ENCODE measurements at places on chromosomes 5 and 9.

DNA sequence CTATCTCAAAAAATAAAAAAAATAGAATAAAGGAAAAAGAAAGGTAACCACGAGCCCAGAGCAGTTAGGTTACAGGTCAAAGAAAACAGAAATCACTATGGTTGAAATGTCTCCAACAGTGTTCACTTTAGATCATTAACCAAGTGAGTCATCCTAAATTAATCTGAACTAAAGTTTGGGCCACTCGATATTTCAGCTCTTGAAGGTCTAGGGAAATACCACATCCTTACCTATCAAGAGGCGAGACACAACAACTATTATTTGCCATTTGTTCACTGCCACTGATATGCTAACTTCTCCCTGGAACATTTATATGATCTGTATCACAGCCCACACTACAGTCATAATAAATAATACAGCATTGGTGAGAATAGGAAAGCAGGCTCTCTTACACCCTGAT, 111.3 kb upstream of the NR5A1 start:
- DNase-seq = no peak

DNA sequence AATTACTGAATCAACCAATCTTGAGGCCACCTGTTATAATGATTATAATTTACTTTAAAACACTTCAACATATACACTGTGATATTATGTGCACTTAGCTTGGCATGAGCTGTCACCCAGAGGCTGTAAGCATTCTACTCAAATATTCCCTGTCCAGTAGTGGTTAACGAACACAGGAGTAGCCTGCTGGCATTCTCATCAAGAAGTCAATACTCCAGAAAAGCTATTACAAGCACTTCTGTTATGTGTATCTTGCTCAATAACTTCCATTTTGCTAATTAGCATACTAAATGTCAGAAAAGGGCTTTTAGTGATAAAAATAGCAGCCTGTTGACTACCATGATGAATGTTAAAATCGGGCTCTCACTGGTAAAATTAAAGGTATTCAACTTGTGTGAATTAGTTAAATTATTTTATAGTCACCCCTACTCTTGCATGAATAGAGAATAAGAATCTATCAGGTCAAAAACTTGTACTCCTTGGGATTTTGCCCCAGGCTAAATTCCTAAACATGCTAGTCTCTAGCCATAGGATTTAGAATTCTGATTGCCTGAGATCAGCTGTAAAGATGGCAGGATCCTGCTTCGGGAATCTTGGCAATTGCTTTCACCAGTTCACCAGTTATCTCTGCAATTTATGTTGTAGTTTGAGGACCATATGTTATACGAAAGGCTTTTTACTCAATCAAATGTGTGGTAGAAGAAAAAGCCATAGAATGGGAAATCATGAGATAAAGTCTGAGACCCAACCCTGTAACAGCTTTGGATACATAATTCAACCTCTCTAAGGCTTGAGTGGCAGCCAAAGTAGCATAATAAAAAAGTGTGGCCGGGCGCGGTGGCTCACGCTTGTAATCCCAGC, 43.4 kb upstream of the PAM start:
- DNase-seq = no peak

GRCh38 chr5:109487753-109488420, 78.1 kb upstream of the PJA2 start:
- DNase-seq = no peak

DNA sequence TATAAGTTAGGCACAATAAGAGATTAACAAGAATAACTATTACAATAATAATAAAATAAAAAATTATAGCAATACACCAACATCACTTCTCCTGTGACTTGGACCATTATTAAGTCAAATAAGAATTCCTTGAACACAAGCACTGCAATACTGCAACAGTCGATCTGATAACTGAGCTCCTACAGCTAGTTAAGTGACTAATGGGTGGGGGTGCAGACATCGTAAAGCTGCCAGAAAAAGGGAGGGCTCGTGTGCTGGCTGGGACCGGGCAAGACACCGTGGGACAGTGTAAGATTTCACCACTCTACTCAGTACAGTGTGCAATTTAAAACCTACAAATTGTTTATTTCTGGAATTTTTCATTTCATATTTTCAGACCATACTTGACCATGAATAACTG, 78.8 kb downstream of the SNX24 start:
- DNase-seq = no peak

DNA sequence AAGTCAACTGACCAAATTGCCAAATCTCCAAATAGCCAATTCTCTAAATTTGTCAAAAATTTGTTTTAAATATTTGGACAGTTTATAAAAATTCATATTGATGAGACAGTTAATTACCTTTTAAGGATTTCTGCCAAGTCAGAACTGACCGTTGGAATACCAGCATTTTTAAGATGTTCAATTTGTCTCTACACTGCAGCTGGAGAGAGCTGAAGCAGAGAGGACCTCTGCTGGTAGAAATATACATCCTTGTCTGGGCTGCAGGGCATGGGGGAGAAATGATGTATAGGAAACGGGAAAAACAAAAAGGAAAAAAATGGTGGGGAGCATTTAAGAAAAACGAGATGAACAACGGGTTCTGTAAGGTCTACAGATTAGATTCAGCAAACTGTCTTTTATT, 16.8 kb downstream of the NR6A1 start:
- no peak for DNase-seq

DNA sequence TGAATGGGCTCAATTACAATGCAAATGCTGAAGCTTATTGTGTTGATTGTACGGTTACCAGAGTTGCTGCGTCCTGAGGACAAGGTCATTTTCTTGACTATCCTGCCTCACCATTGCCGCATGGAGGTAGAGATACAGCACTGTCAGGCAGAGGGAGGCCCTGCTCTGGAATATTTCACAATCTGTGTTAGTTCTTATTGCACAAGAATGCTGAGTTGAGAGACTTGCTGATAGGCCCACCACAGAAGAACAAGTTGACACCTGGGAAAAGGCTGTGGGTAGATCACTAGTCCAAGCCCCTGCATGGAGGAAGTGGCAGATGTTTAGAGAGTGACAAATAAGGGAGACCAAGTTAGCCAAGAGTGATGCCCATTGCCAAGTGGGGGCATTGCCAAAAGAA, 344.5 kb upstream of the ITGA1 start:
- no peak for DNase-seq

DNA sequence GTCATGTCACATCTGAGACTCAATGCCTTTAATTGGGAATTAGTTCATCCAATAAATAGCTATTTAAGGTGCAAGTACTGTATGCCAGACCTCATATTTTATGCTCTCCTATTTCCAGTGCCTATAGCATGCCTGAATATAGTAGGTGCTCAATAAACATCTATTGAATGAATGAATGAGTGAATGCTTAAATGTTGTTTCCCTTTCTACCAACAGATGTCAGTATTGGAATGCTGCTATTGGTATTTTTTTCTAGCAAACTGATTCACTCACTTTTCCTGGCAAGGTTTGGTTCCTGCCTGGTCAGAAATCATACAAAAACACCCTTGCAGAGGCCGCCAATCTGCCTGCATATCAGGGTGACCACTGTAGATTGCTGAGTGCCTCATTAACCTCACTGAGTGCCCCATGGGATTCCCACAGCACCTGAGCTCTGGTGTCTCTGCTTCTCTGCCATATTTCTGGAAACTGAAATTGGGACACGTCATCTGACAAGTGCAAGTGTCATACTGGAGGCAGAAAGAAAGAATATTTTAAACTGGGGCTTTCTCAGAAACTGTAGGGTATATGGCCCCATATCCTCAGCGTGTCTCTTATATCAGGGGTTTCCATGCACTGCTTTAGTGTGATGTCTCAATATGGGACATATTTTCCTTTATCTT, 359.7 kb downstream of the TRIM32 start:
- no peak for DNase-seq

GRCh38 chr9:88011005-88011766, 36.9 kb upstream of the CDK20 start:
- DNase-seq = no peak

DNA sequence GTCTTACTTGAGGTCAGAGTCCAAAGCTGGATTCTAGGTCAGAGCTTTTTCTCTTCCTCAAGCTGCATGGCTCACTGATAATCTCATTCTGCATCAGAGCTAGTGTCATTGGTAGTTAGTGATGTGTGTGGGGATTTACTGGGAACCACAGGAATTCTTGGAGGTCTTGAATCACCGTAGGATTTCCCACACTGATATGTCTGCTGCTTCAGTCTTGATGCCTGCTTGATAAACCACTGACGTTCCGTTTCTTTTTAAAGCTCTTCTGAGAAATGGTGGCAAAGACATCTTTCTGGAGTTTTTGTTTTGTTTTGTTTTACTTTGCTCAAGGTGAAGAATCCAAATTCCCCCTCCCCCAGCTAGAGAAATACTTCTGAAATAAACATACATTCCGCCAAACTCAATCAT, 1.2 kb upstream of the GARIN3 start:
- no peak for DNase-seq

GRCh38 chr9:23825700-23826099, 340 bp downstream of the ELAVL2 start:
- no peak for DNase-seq

DNA sequence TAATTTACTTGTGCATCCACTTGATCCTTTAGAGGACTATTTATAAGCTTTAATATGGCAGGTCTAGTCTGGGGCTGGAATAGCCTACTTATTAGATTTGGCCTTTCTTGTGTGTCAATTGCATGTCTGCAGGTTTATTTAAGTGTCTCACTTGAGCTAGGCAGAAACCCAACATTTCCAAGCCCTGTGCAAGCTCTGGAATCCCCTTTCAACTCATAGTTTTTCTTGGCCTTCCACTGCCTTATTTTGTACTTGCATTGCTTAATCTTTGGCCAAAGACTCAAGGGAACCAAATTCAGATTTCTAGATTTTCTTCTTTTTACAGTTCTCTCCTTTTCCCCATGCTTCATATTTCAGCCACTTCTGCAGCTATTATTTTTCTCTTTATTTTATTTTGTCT, 102.4 kb upstream of the RFX3 start:
- no peak for DNase-seq

DNA sequence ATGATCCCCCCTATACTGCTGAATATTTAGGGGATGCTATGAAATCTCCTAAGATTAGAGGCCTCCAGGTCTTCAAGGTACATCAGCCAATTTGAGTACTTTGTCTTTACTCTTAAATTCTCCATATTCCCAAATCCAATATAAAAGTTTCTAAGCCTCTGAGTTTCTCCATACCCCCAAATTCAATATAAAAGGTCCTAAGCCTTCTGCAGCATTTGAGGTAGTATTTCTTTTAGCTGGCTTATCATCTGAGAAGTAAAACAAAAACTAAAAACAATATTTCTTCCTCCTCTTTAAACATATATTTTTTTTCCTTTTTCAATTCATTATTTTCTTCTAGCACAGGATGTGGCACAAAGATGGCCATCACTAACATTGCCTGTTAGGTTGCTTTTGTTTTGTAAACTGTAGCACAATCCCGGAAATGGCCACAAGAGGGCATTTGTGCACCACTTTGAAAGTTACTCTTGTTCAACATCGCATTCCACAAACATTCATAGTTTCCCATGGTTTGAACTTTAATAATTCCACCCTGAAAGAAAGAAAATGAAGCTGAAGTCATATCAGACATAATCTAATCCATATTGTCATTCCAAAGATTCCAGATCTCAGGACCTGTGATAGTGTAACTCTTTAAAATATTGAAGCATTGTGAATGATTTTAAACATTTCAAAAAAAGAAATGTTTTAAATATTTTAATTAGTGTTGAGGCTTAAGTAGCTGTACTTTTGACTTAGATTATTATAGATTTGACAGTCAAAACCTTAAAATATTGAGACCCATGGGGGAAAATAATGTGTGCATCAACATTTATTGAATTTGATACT, 21.0 kb upstream of the SCGB3A2 start:
- peak; percentile 38 for DNase-seq

- DNase-seq = no peak
These were observed 2.8 kb downstream of the GALNT10 start for GRCh38 chr5:154193283-154193682.

All from effector memory CD8-positive, alpha-beta T cell (primary cell).